ENCODE measurements at places on chromosomes 1 and 21.

- no peak for DNase-seq
Measured at GRCh38 chr1:11929849-11930248, 3.6 kb upstream of the KIAA2013 start.

- DNase-seq = no peak
Measured at GRCh38 chr1:174077749-174078490, 55.8 kb upstream of the RC3H1 start.

DNA sequence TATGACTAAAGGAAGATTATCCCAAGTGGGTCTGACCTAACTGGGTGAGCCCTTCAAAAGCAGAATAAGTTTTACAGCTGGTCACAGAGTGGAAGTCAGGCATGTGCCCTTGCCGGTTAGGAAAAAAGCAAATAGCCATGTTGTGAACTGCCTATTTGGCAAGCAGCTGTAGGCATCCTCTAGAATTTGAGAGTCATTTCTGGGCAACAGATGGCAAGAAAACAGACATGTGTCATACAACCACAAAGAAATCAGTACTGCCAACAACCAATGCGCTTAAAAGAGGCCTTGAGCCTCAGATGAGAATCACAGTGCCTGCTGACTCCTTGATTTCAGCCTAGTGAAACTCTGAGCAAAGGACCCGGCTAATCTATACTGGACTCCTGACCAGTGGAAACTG is 26.8 kb downstream of the LRRC53 start:
- no peak for DNase-seq

DNA sequence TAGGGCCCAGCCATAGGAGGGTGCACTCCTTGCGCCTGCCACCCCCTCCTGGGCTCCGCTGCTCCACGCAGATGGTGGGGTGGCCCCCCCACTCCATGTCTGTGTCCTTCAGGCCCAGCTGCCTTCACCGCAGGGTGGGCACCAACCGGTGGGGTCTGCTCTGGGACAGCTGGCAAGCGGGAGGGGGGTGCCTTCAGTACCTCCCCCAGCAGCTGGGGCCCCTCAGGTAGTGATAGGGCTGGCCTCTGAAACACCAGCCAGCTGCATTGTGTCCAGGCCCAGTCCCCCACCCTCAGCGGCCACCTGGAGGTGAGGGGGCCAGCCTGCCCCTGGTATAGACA is 360 bp downstream of the GJC2 start:
- DNase-seq = no peak

GRCh38 chr21:20030390-20030789 is 967.8 kb upstream of the NCAM2 start:
- DNase-seq = no peak

- no peak for DNase-seq
Measured at GRCh38 chr1:112692681-112693080, 14.2 kb downstream of the RHOC start.

DNA sequence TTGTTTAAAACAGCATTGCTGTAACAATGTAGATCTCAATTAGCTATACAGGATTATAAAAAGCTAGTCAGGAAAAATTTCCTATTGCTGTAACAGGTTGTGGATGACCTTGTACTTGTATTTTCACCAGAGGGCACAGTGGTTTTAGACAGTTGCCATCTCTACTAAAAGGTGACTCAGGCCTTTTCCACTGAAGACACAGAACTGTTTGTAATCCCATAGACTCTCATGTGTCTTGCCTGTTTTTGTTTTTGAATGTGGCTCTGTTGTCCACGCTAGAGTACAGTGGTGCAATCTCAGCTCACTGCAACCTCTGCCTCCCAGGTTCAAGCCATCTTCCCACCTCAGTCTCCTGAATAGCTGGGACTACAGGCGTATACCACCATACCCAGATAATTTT is 5.9 kb downstream of the MTFR1L start:
- DNase-seq = no peak

DNA sequence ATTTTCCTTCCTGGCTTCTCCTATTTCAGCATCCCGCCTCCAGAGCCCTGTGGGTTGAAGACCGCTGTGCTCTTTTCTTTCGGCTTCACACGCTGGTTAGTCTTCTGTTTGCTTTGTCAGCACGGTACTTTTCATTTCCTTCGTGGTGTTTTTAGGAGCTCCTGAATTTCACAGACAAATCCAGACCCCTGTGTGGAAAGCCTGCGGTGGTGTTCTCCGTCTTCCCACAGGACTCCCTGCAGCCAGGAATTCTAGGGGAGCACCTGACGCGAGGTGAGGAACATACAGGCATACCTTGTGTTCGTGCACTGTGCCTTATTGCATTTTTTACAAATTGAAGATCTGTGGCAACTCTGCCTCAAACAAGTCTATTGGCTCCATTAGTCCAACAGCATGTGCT is 210.2 kb upstream of the MAP1LC3C start:
- DNase-seq = no peak

DNA sequence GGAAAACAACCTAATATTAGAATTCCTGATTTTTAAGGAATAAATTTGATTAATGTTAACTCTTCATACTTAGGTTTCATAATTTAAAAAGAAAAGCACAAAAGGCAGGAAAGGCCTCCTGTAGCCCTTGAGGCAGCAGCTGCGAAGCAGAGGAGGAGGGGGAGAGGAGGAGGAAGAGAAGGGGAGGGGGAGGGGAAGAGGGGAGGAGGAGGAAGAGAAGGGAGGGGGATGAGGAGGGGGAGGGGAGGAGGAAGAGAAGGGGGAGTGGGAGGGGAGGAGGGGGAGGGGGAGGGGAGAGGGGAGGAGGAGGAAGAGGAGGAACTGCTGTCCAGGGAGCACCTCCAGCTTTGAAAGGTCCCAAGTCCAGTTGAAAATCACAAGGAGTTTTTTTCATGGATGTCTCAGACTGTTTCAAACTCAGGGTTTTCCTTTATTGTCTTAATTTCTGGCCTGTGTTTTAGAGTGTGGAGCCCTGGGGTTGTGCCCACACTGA is 35.1 kb upstream of the DIP2A start:
- no peak for DNase-seq

DNA sequence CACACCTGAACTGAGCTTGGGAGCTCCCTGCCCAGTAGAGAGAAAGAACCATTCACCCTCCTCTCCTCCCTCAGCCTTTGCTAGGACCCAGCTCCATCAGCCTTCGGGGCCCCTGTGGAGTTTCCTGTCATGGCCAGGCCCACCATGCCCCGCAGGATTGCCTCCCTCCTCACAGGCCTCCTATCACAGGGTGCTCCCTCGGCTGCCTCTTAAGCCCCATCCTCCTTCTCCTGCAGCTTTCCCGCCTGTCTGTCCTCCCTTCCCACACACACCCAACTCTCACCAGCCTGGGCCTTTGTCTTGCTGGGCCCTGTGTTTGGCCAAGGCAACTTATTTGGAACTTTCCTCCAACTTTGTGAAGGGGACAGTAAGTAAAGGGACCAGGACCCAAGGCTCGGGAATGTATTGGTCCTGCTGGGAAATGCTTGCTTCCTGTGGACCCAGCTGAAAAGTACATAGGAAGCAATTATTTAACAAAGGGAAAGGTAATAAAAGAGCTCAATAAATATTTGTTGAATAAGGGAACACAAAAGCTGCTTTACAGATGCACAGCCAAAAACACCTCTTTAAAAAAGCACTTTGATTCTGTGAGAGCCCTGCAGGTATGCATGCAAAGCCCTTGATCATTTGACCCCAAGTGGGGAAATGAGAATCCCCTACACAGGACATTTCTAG is 31.6 kb upstream of the TENT5C start:
- DNase-seq = no peak

- DNase-seq = no peak
Measured at GRCh38 chr21:45502006-45502345, 40.3 kb downstream of the SLC19A1 start.

DNA sequence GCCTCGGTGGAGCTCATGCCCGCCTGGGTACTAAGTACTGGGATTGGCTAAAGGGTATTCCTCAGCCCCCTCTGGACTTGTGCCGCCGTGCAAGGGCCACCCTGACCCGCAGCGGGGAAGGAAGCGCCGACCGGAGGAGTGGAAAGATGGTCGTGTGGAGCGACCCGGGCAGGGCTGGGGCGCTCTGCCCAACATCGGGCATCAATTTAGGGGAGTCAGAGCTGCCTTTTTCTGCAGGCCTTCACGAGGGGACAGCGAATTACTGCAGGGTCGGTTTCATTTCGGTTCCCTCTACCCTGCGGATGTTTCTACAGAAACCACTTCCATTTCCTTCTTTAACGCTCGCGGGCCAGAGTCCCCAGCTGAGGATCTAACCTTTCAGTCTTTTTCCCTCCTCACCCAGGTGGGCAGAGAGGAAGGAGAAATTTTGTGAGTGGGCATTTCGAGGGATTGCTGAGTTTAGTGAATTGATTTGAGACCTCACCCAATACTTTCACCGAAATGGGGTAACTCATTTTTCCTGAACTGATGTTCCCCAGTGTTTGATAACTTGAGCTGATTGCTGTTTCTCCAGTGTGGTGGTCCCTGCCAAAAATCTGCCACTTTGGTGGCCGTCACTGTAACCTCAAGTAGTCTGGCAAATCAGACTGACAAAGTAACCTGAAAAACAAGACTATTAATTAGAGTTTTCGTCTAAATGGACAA is 1.1 kb downstream of the TOR1AIP1 start:
- DNase-seq = peak; percentile 30

DNA sequence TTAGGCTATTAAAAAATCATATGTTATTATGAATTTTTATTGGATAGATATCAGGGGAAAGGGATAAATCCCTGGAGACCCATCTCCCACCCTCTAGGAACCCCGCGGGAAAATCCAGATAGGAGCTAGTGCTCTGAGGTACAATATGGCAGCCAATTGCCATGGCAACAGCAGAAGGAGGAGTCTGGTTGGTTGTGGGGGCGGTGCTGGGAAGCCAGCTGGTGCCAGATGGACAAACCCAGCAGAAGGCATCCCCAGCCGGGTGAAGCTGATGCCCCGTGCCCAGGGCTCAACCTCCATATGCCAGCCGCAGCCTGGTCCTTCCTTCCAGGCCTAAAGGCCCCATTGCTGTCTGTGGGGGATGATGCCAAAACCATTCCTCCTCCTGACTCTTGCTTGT is 38.3 kb downstream of the RHBG start:
- no peak for DNase-seq

- DNase-seq = no peak
Measured at GRCh38 chr1:154466206-154466605, 35.8 kb upstream of the TDRD10 start.

Data from SW 1271 (cell line).